Germinal center (tissue), 1 donor: ENCODE measurements at places on chromosomes 12 and 14.

GRCh38 chr12:6031001-6031400 is 85.9 kb upstream of the ANO2 start:
- DNase-seq: no peak

- DNase-seq: no peak
Observed at GRCh38 chr12:123062681-123063486, 82.4 kb downstream of the ARL6IP4 start.

DNA sequence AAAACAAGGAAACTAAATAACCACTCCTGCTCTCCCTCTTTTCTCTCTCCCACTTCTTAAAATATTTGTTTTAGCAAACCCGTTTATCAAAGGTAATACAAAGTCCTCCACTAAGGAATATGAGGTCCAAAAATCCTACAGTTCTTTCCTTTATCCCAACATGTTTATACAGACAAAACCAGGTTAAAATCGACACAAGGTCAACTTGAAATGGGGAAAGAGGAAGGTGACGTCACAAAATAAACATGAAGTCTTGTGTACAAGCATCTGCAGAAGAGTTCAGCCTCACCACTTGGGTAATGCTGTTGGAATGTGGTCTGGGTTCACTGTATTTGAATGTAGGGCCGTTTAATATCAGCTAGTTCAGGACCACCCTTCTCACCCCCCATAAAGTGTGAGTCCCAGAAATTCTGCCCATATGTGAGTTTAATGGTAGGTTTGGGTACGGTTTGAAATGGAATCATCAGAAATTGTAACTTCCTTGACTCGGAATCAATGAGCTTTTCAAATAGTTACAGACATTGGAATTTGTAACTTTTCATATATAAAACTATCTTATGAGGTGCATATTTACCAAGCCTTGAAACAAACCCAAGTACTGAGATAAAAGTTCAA is 120.0 kb upstream of the SLC38A2 start:
- DNase-seq: no peak

DNA sequence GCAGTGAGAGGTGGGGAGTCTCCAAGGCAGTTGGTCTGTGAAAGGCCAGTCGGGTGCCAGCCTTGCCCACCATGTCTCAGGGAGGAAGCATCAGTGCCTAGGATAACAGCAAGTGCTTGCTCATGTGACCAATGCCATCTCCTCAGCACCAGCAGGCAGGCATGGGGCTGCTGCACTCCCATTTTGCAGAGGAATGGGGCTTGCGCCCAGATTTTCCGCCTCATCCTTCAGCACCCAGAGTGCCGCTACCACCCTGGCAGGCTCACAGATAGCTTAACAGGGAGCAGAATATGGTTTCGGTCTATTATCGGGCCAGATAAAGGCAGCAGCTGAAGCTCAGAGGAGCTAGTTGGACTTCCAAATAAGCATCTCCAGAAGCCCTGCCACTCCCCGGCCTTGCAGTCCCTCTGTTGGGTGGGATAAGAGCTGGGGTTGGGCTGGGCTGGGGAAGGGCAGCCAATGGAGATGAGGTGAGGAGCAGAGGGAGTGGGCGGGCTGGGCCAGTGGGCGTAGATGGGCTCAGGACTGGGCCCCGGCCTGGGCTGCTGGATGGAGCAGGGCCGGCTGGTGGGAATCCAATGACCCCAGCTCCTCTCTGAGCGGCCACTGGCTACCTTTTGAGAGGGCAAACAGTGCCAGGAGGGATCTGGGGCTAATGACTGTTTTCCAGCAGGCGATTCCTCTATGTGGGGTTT is 8.4 kb upstream of the KRT80 start:
- DNase-seq: no peak

DNA sequence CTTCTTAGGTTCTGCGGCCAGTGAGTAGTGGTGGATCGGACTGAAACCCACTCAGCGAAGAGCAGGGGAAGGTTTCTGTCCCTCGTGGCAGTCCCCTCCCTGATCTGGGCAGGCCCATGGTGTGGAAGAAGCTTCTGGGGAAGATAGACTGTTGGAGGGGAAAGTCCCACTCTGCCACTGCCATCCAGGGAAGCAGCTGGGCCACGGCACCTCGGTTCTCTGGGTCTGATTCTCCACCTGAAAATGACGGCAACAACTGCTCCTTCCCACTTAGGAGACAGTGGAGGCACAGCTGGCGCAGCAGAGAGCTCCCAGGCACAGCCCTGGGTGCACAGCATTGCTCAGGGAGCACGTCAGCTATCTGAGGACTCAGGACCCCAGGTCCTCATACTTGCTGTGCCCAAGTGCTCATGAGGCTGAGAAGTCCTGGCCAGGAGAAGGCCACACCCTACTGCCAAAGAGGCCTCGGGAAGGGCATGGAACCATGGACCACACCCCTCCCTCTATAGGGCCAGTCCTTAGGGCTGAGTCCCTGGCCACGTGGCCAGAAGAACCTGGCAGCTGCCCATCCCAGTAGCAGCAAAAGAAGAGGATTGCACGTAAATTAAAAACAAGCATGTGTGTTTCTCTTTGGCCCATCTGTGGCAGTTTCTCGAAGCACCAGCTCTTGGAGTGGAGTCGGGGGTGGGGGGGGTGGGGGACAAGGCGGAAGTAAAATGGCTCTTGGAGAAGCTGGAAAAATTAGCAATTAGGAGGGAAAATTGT is 85.3 kb upstream of the BCL11B start:
- no peak for DNase-seq

DNA sequence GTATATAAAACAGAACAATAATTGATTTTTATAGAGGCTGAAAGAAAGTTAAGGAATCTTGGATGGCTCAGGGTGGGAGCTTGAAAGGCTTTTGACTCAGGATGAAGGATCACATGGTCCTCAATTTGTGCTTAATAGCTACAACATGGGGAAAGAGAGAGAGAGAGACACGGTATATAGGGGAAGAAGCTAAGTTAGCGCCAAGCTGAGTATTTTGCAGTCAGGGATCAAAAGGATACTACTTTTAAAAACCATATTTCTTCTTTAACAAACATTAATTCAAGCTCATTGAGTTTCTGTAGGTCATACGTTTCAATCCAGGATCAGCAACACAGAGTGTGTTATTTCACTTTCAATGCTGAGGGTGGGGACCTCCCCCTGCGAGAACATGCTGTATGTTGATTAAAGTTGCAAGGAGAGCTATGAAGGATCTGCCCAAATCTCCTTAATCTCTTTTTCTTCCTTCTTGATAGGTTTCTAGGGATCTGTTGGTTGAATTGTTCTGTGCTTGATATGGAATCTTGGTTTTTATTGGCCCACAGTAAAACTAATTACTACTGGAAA is 133.1 kb upstream of the NUDT4 start:
- no peak for DNase-seq

DNA sequence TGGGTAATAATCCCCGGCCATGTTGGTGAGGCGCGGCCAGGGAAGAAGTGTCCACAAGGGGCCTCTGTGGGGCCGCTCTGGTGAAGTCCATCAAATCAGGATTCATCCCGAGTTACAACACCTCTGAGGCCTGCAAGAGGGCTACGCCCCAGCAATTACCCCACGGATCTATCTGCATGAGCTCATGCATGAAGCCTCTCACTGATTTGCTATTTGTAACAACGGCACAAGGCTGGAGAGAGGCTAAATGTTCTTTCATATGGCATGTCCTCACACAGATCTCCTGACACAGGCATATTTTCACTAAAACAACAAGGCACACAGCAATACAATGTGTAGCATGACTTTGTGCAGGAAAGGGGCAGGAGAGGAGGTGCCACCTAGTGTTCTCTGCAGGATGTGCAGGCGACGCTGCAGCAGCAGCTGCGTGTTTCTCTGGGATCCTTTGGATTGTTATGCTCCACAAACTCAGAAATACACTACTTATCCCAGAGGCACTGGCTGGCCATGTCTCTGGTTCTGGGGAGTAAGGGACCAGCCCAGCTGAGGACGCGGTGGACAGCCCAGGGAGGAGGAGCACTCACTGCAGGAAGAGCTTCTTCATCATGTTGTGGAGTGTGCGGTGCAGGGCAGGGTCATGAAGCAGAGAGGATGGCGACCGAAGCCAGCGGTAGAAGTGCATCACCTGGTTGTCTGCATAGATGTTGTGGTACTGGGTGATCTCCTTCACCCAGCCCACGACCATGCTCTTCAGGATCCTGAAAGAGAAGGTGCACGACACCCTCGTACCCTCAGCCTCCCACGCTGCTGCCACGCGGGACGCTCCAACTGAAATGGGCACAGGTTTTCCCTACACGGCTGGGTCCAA is 20.2 kb downstream of the P2RX2 start:
- peak; percentile 42 for DNase-seq

DNA sequence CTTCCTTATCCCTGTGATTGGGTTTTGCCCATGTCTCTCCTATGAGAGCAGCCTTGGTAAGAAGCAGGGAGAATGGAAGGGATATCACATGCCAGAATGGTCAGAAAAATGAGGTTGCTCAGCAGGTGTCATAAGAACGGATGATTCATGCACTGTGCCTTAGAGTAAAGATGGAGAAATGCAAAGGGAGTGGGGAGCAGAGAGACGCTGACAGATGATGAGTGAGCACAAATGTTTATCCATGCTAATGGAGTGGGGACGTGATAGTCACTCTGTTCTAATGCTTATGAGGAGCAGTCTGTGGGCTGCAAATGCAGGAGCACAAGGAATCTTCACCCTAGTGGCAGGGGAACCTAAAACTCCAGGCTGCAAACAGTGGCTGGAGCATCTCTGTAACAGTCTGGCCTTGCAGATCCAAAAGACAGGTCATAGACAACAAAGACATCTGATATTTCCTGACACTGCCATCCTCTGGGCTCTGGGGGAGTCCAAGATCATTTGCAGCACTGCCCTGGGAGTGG is 243.2 kb downstream of the CACNA1C start:
- DNase-seq: no peak

- DNase-seq: no peak
Observed at GRCh38 chr12:112812600-112813406, 21.3 kb downstream of the RPH3A start.

DNA sequence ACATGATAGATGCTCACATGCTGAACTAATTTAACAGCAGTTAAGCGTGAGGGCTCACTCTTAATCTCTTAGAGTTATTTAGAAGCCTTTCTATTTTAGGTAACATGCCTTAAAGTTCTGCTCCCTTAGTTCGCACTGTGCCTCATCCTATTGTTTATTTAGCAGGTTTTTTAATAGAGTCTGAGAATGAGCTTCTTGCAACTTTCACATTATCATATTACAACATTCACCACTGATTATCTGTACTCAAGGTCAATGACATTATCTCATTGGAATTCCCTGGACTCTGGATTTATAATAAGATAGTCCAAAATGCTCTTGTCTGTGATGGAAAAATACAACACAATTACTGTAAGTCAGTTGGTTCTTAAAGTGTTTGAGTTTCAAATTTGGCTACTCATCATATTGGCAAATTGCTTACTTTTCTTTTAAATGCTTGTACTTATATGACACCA is 183.6 kb upstream of the SLC38A2 start:
- DNase-seq: no peak

GRCh38 chr12:21642707-21643389 is 14.8 kb downstream of the LDHB start:
- no peak for DNase-seq

DNA sequence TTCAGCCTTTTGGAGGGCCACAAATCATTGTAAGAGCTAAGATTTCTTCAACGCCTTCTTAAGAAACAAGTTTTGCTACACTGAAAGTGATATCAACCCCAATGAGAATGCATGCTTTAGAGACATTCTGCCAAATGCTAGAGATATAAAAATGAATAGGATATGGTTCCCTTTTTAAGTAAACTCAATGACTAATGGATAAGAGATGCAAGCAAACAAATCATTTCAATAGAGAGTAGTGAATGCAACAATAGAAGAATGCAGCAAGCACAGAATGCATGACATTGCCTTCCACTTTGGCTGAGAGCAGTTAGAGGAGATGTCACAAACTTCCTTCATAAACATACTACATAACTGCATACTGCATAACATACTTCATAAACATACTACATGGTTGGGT is 116.4 kb downstream of the PDZRN4 start:
- DNase-seq: no peak

GRCh38 chr12:86261142-86261541 is 5.0 kb upstream of the MGAT4C start:
- no peak for DNase-seq

- no peak for DNase-seq
Observed at GRCh38 chr12:51005671-51006070, 20.5 kb downstream of the SLC11A2 start.

GRCh38 chr12:52805000-52805399 is 8.9 kb downstream of the KRT4 start:
- DNase-seq: no peak

DNA sequence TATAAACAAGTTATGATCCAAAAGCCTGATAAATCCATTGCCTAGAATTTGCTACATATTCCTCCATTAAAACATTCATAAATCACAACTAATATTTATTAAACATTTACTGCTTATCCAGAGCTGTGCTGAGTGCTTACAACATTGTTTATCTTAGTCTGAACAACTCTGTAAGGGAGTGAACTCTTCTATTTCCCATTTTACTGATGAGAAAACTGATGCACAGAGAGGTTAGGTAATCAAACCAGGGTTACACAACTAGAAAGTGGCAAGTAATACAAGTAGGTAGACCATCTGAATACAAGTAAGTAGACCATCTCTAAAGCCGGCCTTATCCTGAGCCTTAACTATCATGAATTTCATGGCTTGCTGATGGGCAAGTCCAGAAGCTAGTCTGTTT is 39.5 kb downstream of the WASHC3 start:
- no peak for DNase-seq

GRCh38 chr12:58764100-58764953 is 156.0 kb downstream of the LRIG3 start:
- no peak for DNase-seq

- no peak for DNase-seq
Observed at GRCh38 chr12:82781309-82781997, 94.7 kb downstream of the TMTC2 start.

DNA sequence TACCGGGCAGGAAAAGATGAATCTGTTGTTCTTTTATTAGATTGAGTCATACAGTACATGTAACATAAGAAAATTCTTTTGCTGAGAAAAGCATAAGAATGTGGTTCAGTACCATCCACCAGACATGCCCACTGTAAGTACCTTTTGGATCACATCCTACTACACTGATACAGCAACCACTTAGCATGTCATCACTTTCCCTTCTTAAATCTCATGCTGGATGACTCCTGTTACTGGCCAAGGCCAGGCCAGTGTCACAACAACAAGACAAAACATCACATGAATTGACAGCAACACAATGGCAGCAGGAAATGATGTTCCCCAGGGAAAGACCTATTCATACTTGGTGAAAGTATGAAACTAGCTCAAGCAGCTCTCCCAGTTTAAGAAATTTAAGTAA is 46.4 kb downstream of the STXBP6 start:
- no peak for DNase-seq
